ENCODE measurements at places on chromosomes 3 and 15.

- no peak for DNase-seq
These were observed 200.5 kb downstream of the GOLGA6L6 start for GRCh38 chr15:20340931-20341661.

GRCh38 chr3:11377719-11378118 is 105.5 kb downstream of the ATG7 start:
- DNase-seq: no peak

DNA sequence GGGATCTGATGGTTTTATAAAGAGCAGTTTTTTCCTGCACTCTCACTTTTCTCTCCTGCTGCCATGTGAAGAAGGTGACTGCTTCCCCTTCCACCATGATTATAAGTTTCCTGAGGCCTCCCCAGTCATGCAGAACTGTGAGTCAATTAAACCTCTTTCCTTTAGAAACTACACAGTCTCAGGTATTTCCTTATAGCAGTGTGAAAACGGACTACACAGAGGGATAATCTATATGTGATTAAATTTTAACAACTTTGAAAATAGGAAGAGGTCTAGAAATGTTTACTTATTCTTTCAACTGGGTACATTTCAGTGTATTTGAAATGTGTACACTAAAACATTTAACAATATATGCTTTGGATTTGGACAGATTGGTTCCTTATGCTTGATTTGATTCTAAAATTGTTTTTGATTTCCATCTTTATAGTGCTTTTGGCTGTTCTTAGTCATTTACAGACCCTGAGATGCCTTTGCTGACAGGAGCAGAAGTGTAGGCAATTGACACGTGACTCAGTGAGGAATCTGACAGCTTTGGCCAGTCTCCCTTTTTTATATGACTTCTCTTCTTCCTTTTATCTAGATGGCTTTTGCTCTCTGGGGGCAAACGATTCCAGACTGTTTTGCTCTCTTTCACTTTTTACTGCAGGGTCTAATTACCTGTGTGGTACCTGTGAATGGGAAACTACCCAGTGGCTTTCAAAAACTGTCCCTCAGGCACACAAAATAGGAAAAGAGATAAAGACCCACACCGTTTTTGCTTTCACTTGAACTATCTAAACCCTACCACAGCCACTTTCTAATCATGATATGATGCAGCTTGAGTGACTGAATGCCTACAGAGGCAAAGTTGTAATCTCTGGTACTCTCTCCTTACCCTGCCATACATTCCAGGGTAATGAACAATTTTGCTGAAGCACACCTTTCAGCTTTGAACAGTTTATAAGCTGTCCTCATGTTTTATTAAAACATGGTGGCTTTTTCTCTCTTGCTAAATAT is 422.6 kb downstream of the ROBO1 start:
- peak; percentile 5 for DNase-seq

DNA sequence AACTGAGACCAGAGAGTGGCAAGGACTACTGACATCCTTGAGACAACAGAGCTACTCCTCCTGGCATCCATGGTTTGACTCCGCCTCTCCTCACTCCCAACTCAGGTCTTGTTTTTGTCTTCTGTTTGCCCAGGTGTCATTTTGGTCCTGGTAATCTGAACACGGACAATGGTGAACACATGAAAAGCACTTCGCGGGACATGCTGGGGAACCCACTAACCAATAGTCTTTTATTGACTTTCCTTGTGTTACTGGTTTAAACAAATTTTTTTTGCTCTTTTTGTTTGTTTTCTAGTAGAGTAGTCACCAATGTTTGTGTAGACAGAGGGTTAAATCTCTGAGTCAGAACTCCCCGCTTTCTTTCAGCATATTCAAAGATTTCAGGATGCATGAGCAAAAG is 38.4 kb downstream of the LARP6 start:
- DNase-seq: no peak

GRCh38 chr15:76345583-76345879 is 9.0 kb downstream of the ISL2 start:
- no peak for DNase-seq

DNA sequence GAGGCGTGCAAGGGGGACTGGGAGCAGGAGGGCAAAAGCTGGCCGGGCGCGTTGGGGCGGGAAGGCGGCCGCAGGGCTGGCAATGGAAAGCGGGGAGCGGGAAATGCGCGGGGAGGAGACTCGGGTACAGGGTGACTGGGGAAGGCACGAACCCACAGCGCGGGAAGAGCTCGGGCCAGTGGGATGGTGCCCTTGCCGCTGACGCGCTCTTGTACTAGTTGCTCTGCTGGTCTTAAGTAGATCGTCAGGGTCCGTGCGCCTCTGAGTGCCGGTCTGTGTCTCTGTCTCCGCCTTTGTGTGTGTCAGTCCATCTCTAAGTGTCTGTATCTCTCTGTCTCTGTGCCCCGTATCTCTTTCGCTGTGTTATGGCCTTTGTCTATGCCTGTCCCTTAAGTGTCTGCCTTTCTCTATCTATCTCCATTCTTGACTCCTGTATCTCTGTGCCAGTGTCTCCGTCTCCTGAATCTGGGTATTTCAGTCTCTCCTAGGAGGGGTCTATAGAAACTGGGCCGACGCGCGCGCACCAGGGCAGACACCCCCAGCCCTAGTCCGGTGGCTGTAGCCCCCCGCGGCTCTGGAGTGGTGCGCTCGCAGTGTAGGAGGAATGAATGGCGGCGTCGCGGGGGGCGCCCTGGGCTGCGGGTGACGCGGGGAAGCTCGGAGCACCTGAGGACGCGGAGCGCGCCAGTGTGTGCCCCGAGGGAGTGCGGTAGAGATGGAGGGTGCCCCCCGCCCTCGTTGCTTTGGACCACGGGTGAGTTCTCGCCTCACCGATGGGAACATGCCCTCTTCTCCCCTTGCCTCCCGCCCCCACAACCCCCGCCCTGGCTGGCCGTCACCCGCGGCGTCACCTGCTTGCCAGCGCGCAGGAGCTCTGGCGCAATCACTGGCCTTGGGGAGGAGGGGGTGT is 756 bp upstream of the CAMK2N2 start:
- DNase-seq: peak; percentile 58

DNA sequence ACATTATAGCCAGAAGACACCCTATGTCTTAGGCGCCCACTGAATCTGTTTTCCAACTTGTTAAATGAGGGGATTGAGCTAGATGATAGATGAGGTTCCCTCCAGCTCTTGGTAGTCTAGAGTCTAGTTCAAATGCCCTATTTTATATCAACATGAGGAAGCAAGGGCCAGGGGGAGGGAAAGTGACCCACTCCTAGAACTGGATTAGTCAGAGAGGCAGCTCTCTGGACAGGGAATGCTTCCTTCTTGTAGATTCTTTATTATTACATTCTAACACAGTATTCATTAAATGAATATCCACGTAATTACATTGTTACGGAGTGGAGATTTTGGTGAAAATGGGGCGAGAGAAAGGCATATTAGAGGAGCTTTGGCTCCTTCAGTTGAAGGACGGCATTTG is 89.5 kb downstream of the RAD18 start:
- DNase-seq: no peak

All from mesendoderm (in vitro differentiated cells).